ENCODE measurements at places on chromosomes 5 and 9. TPM values are rescaled to one million over a fixed set of nuclear protein-coding genes. Genes with fewer than 3 reads are reported as not detected.

PHYHD1 gene
- total RNA-seq: 20.3 TPM

EXOSC3 gene
- 15.9 TPM for total RNA-seq

ZNF462 gene
- 29.2 TPM for total RNA-seq

DNA sequence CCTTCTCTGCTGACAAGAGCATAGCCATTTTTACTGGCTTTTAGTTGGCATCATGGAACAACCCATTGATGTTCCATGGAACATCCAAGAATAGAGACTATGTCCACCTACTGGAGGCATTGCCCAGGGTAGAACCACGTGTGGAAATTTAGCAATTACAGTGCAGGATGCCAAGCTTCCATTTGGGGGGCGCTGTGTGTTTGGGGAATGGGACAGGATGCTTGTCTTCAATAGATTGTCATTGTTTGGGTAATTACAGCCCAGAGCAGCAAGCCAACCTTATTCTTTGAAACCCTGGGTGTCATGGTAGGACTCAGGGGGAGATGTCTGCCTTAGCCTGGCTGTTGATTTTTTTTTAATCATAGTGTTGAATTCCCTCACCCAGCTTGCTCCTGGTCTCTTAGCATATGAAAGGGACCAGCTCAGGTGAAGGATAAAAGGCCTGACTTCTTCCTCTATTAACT, 171.1 kb downstream of the DOCK2 start:
- H3K4me3 ChIP-seq: no peak overlapping the region
- no peak overlapping the region for H3K27ac ChIP-seq
- no peak for DNase-seq

DNA sequence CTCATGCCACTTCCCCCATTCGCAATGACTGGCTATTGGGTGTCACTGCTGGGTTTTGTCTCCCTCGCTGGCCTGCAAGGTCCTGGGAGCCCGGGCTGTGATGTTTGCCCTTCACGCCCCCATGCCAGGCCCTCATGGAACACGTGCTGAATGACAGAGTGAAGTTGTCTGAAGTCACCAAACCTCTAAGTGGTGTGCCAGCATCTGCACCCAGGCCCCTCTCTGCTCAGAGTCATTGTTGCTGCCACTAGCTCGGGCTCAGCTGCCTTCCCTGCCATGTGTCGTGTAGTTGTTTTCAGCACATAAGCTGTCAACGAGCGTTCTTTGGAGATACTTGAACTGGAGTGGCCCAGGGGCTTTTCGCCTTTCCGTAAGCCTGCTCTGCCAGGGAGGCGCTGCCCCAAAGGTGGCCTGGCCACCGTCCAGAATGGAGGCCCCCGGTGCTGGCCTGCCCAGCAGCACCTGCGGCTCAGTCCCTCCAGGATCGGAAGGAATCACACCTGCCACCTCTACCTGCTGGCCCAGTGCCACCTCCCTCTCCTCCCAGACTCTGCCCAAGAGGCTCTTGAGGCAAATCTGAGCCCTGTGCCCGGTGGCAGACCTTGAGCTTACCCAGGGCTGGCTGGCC, 250.1 kb downstream of the PBX3 start:
- H3K27ac ChIP-seq: no peak overlapping the region
- peaks cover 49% of the 10 kb centered on the region for H3K27me3 ChIP-seq
- H3K4me3 ChIP-seq: no peak overlapping the region
- no peak for DNase-seq
